Stimulated activated CD4-positive, alpha-beta T cell treated with anti-CD3 and anti-CD28 coated beads, Interleukin-4, amount 100 ng/mL, for 1 hour (primary cell): ENCODE measurements at places on chromosomes 6 and 20.

- no peak for DNase-seq
These were observed 11.1 kb downstream of the EDEM2 start for GRCh38 chr20:35135867-35136586.

- DNase-seq, result no peak
These were observed 95.2 kb upstream of the CCDC167 start for GRCh38 chr6:37594895-37595294.

- no peak for DNase-seq
These were observed 37.8 kb downstream of the CHD6 start for GRCh38 chr20:41580350-41580749.

- no peak for DNase-seq
These were observed 111.2 kb downstream of the PDE7B start for GRCh38 chr6:135962731-135963130.

DNA sequence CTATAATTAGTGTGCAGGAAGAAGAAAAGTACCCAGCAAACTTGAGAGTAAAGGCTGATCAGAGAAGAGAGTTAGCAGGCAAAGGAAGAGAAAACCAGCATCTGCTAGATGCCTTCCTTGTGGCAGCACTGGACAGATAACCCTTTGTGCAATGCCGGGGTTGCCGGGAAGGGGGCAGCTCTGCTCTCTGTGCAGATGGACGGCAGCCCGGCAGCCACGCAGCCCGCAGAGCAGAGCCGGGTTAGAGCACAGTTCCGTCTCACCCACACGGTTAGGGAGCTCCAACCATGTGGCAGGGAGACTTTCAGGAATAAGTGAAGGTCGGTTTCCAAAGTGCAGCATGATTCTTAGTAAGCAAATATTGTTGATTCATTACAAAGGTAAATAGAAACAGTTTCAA lies 80.0 kb upstream of the RPS6KA2 start:
- DNase-seq, result no peak

DNA sequence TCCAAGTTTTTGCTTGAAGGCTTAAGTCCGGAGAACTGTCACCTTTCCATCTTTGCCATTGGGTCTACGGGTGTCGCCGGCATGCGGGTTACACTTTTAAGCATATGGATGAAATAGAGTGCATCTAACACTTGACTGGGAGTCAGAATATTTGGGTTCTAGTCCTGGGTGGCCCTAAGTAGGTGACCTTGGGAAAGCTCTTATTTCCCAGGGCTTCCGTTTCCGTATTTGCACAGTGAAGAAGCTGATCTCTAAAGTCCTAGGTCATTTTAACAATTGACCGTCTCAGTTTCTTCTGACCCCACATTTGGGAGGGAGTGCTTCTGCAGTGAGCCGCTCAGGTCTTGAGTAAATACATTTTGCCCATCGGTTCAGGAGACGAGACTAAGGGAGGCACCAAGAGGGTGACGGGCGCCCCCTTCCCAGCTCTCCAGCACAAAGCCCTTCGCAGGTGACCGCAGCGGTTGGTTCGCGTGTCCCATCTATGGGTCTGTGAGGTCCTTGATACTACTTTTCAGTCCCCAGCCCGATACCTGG lies 651 bp upstream of the BLTP3A start:
- DNase-seq, result peak; percentile 46

- no peak for DNase-seq
These were observed 1.4 kb upstream of the PTPRA start for GRCh38 chr20:2871661-2872458.
